ENCODE measurements at places on chromosomes 16 and 17.

- DNase-seq = no peak
Observed at GRCh38 chr17:82820278-82821251, 19.3 kb downstream of the ZNF750 start.

DNA sequence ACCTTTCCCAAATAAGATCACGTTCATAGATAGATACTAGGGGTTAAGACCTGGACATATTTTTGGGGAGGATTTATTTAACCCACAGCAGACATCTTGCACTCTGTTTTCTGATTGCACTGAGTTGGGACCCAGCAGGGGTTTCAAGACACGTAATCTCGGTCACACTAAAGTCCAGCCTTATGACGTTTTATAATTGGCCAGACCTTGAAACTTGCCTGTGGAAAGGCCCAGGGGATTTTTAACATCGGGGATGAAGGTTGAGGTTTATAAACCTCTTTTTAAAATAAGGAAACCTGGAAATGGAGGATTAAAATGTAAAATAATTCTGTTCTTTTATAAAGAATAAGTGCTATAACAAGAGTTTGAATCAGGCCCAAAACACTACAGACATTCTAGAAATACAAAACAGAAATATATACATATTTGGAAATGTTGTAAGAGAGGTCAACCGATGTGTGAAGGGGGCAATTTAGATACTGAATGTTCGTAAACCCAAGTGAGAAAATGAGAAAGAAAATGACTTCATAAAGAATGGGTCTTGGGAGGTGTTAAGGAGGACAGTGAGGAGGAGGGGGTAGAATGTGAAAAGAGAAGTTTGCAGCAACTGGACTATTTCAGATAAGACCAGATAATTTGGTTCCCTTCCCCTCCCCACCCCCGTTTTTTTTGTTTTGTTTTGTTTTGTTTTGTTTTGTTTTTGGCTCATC lies 61.1 kb upstream of the NOL11 start:
- no peak for DNase-seq

- no peak for DNase-seq
Observed at GRCh38 chr17:14067347-14067746, 2.0 kb upstream of the COX10 start.

GRCh38 chr17:49260011-49260816 lies 29.6 kb upstream of the PHOSPHO1 start:
- peak; percentile 86 for DNase-seq

DNA sequence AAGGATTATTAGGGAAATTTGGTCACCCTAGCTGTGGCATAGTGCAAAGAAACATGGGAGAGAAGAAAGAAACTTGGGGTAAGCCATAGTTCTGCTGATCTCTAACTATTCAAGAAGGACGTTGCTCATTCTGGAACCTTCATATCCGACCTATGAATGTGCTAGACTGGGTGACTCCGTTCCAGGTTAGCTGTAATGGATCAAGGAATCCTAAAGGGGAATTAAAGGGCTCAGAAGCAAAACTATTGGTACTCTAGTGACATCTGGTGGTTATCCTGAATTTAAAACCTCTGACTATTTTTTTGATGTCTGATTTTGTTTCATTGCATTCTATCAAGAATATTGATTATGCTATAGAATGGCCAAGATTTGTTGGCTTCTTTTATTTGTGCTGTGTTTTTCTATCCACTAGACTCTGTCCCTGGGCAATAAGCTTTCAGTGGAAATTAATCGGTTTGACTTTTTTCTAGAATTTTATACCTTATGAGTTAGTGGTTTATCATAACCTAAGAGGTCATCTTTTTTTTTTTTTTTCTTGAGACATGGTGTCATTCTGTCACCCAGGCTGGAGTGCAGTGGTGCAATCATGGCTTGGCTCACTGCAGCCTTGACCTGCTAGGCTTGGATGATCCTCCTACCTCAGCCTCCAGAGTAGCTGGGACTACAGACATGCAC lies 19.5 kb downstream of the PCTP start:
- peak; percentile 49 for DNase-seq

Data from CD14-positive monocyte (primary cell).